ENCODE measurements at places on chromosomes 7 and 10.

GRCh38 chr7:83866582-83866981 is 217.6 kb upstream of the SEMA3E start:
- DNase-seq, result no peak

DNA sequence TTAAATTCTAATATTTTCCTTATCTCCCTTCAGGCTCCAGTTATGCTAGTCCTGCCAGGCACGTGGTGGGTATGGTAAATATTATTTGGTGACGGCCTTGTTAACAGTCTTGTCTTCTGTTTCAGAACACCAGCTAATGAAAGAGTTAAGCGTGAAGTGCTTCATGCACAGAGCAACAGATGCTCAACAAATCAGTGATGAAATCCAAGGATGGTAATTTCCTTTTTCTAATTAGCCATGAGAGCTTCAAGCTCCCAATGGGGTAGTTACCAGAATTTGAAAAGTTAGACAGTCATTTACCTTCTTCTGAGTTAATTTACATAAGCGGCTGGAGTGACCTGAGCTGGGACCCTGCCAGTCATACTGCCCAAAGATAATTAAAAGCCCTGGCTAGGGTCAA is 1.9 kb upstream of the OTUD1 start:
- DNase-seq, result no peak

- peak; percentile 45 for DNase-seq
Observed at GRCh38 chr10:114401195-114401791, 3.0 kb downstream of the AFAP1L2 start.

DNA sequence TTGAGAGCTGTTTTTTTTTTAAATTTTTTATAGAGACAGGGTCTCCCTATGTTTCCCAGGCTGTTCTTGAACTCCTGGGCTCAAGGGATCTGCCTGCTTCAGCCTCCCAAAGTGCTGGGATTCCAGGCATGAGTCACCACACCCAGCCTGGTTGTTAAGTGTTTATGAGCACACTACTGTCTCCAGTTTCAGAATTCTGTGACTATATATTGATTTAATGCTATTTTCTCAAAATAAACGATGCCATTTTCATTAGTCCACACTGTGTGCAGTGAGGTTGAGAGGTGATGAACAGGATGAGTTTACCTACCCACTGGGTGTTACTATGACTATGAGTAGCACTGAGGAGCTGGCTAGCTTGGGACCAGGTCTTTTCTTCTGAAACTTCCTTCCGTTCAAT is 110.9 kb upstream of the FAM180A start:
- no peak for DNase-seq

GRCh38 chr7:40468891-40469864 is 334.4 kb downstream of the SUGCT start:
- no peak for DNase-seq

DNA sequence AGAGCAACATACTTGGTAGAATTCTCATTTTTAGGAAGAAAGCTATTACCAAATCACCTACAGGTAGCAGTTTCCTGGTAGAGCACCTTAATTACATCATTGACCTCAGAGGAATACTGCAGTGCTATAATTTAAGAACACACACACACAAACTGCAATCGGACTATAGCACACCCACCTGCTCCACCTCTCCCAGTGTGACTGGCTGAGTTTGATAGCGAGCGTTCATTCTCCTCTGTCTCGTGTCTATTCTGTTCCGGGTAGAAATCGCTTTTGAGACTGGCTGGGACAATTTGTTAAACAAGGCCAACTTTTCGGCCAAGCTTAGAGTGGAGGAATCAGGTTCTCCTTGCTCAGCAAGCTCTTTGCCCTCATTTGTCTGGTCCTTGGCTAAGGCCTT is 110.5 kb downstream of the SVIL start:
- no peak for DNase-seq

GRCh38 chr10:61608255-61609033 is 54.3 kb upstream of the CABCOCO1 start:
- no peak for DNase-seq

DNA sequence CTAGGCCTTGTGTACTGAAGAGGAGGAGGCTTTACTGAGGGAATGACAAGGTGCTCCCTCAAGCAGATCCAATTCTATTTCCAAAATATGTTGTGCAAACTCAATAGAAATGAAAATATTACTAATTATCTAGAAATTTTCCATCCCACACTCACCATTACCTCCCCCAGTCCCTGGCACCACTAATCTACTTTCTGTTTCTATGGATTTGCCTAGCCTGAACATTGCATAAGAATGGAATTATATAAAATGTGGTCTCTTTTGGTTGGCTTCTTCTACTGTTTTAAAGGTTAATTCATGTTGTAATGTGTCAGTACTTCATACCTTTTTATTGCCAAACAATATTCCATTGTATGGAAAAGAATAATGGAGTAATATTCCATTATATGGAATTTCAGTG is 18.7 kb upstream of the NUB1 start:
- DNase-seq, result no peak

All from dermis microvascular lymphatic vessel endothelial cell (primary cell).